ENCODE measurements at places on chromosomes 7 and 10.

DNA sequence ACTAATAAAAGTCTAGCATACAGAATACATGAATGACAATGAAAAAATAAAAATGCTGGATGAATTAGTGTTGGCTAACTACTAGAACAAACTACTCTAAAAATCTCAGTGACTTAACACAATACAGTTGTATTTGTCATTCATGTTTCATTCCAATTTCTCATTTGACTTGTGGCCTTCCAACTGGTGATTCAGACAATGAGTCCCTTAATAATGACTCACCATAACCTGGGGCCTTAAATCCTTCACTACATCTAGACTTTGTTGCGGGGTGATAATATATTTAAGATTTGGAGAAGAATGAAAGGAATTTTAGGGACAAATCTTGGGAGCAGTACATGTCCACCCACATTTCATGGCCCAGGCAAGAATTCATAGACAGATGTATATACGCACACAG lies 90.5 kb upstream of the POM121L12 start:
- no peak for DNase-seq

DNA sequence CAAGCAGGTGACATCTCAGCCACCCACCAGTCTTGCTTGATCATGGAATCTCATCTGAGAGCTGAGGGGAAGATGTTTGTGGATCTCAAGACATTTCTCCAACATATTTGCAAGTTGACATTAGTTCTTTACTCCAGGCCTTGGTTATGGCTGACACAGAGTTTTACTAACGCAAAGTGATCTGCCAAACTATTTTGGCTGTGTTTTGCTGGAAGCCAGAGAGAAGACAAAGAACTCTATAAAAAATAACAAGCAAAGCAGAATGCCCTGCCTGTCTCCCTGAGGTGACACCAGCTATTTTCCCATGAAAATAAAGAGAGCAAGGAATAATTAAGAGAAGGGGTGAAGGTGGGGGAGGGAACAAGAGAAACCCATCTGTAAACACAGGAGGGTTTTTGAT lies 286.4 kb downstream of the WDR11 start:
- DNase-seq = no peak

GRCh38 chr7:66187905-66188304 lies 17.2 kb upstream of the TPST1 start:
- no peak for DNase-seq

DNA sequence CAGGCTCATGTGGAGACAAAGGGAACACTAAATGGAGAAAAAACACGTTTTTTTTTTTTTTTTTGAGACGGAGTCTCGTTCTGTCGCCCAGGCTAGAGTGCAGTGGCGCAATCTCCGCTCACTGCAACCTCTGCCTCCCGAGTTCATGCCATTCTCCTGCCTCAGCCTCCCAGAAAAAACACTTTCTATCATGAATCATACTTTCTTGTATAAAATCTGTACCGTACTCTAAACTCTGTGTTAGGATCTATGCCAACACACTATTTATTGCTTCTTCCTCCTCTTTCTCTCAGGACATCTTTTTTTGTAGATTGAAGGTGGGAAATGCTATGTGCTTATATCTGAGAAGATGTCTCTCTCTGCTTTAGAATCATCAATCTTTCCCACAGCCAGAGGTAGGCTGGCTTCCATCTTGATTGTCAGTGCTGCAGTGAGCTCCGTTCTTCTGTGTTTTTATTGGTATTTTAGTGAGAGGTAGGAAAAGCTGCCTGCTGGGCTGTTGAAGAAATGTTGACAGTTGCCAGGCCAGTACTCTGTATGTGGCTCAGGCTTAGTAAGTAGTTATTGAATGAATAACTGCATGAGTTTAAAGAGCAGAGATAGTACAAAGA lies 101.1 kb downstream of the GPR85 start:
- DNase-seq = peak; percentile 83

GRCh38 chr7:101118856-101119255 lies 8.0 kb upstream of the SERPINE1 start:
- no peak for DNase-seq

- DNase-seq = no peak
Observed at GRCh38 chr7:87806150-87806549, 70.0 kb downstream of the SLC25A40 start.

DNA sequence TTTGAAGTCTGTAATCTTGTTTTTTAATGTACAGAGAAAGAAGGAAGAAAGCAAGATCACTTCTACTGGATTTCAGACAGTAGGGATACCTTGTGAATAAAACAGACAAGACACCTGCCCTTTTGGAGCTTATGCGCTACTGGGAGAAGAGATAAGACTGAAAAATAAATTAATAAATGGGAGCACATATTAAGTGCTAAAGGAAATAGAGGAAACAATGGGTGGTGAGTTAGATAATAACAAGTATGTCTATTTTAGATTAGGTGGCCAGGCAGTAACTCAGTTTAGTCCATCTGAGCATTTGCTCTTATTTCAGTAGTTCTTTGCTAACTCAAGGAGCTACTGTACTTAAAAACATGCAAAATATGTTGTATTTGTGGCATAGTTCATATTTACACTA lies 15.9 kb downstream of the MIOS start:
- no peak for DNase-seq

- DNase-seq = peak; percentile 5
Observed at GRCh38 chr7:147595042-147595441, 995.5 kb upstream of the C7orf33 start.

DNA sequence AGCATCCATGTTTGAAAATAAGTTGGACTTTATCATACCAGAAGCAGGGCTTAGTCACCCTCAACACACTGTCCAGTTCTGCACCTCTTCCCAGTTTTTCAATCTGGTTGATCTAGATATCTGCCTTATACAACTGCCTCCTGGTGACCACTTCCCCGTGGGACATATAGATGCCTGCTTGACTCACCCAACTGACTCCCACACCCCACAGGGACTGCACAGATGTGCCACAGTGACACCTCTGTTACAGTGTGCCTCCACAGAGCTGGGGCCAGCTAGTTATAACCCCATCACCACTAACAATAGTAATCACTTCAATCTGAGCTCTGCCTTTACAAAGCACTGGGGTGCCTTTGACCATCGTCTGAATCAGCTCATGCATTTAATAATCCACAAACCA lies 82.6 kb upstream of the AOAH start:
- DNase-seq = no peak

DNA sequence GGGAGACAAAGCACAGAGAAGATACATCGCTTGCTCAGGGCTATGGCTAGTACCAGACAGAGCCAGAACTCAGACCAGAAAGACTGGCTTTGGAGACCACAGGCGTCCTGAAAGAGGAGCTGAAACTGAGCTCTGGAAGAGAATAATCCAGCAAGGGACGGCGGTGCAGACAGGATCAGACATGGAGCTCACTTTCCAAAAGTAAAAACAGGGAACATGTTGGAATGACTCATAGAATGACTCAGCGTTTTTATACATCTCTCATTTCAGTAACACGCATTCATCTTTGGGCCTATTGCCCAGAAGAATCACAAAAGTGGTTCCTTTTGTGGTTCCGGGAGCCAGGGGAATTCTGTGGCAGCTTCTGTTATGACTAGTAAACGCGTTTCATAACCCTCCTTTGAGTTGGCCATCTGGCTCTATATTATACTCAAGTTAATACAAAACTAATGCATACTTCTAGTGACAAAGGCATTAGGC lies 37.2 kb downstream of the PLEKHS1 start:
- DNase-seq = peak; percentile 92

GRCh38 chr10:123958241-123958640 lies 66.6 kb upstream of the CPXM2 start:
- no peak for DNase-seq

DNA sequence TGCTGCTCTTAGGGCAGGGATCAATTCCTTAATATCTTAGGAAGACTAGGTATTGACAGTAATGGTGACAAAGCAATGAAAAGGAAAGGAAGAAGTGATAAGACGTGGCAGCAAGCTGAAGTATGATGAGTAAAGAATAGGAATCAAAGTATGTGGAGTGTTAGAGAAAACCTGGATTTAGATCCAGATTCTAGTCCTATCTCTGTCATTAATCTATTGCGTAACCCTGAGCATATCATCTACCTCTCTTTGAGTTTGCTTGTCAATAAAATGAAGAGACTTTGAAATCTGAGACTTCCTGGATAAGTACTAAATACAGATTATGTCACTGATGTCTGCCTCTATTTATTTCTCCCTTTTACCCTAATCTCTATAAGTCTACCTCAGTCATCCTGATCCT lies 89.2 kb downstream of the PTEN start:
- DNase-seq = no peak

DNA sequence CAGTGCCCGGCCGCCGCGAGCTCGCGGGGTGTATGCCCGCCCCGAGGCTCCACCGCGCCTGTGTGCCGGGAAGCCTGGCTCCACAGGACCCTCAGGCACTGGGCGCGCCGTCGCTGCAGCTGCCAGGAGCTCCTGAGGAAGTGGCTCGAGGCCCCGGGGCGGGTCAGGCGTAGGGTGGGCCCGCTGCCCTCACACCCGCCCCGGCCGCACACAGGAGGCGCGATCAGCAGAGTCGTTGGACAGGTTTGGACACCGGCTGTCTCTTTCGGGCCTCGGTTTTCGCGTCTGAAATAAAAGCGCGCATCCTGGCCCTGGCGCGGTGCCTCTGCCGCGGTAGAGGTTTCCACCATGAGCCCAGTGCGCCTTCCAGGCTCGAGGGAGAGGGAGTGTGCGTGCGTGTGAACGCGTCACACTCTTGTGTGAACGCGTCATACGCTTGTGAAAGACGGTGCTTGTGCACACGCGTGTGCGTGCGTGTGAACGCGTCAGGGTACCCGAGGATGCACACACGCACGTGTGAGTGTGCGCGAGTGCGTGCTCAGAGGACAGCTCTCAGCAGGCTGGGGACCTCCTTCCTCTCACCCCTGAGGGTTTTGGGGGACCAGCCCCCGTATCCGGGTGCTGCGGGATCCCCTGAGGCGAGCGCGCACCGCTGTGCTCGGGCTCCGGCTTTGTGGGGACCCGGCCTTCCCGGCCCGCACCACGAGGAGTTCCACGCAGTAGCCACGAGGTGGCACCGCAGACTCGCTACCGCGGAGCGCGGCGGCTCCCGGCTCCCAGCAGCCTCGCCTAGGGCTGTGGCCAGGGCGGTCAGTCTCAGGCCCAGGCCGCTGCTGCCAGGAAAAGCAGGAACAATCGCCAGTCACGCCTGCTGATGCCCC lies 83.8 kb downstream of the BMS1 start:
- peak; percentile 74 for DNase-seq

DNA sequence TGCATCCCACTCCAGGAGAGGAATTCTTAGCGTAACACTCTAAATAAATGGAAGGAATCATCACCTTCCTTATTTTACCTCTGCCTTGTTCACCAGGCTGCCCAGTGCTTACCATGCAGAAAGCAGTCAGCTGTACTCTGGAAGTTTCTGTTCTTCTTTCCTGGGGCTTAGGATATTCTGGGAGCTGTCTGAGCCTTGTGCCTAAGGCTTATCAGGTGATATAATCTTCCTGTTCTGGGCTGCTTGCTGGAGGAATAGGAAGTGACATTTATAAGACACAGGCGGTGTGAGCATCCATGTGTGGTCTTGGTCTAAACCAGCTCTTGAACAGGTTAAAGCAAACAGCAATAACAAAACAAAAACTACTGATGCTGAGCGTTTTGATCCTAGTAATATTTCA lies 13.5 kb downstream of the KCTD7 start:
- DNase-seq = no peak

- no peak for DNase-seq
Observed at GRCh38 chr10:31975157-31975765, 46.6 kb upstream of the ARHGAP12 start.

GRCh38 chr7:117012284-117012683 lies 59.0 kb downstream of the ST7 start:
- no peak for DNase-seq

DNA sequence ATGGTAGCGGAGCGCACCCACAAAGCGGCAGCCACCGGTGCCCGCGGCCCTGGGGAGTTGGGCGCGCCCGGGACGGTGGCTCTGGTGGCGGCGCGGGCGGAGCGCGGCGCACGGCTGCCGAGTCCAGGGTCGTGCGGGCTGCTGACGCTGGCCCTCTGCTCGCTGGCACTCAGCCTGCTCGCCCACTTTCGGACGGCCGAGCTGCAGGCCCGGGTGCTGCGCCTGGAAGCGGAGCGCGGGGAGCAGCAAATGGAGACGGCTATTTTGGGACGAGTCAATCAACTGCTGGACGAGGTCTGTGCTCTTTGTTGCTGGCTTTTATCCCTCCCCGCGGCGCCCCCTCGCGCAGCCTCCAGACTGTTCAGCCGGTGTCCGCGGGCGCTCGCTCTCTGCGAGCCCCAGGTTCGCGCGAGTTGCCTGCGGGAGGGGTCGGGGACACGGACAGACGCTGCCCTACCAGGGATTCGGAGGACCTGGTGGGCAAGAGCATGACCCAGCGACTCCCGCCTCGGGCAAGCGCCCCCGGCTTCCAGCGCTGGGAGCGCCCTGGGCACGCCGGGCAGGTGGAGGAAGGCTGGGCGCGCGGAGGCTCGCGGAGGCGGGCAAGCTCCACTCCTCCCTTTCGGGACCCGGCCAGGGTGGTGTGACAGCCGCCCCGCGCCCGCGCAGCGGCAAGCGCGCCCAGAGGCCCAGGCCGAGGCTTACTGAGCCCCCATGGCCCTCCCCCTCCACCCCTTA lies 887 bp downstream of the COL13A1 start:
- peak; percentile 70 for DNase-seq

DNA sequence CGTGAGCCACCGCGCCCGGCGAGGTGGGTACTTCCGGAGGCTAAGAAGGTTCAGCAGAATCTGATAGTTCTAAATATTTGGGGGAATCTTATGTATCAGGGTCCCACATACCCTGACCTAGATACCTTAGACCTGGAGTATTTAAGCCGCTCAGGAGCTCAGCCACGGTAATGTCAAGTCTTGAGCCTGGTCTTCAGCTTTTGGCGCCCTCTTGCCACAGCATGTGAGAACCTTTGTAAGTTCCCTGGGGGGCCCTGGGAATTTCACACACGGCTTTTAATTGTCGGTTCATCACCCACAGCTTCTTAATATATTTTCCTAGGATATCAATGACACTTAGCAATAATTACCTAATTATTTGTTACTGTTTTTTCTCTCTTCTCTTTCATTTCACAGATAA lies 324.3 kb upstream of the GALNT17 start:
- DNase-seq = no peak

GRCh38 chr10:77576007-77576367 lies 61.6 kb downstream of the KCNMA1 start:
- no peak for DNase-seq

GRCh38 chr10:53990799-53991238 lies 810.2 kb downstream of the PCDH15 start:
- no peak for DNase-seq

Data from EL (cell line).